ENCODE measurements at places on chromosomes 4 and X.

GRCh38 chr4:39330353-39330752 lies 35.8 kb downstream of the RFC1 start:
- DNase-seq, result no peak

DNA sequence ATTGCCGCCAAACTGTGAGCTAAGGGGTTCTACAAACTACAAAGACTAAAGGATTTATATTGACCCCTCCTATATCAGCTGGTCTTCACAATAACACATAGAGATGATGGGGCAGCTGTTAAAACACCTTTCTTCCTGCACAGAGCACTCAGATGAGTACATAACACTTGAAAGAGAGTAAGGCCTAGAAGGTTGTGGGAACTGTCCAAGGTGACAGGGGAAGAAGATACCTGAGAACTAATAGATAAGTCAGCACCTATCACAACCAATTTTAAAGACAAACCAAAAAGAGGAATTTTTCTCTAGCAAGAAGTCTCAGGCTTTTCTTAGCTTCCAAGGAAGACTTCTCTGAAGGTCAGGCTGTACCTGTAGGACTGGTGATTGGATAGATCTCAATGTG lies 19.1 kb upstream of the CXCL6 start:
- DNase-seq, result no peak

GRCh38 chr4:139315221-139315675 lies 13.0 kb upstream of the NDUFC1 start:
- no peak for DNase-seq

DNA sequence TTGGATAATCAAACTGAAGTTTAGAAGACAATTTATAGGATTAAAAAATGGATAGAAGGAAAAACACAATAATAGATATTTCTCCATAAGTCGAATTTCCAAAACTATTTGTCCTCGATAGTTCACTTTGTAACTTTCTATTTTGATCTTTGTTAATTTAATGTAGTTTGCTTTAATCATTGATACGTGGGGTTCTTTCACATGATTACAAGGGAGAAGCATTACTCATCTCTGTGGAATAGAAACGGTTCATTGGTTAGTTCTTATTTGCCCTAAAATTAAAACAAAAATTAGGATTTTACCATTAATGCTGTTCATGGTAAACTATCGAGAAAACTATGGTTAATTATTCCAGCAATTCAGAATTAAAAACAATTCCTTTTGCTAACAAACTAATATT lies 2.1 kb downstream of the TET2 start:
- no peak for DNase-seq

GRCh38 chr4:7193030-7193958 lies 956 bp downstream of the SORCS2 start:
- DNase-seq, result no peak

GRCh38 chr4:120844528-120844921 lies 78.0 kb downstream of the PRDM5 start:
- no peak for DNase-seq

GRCh38 chr4:67723949-67724348 lies 23.0 kb upstream of the UBA6 start:
- no peak for DNase-seq

DNA sequence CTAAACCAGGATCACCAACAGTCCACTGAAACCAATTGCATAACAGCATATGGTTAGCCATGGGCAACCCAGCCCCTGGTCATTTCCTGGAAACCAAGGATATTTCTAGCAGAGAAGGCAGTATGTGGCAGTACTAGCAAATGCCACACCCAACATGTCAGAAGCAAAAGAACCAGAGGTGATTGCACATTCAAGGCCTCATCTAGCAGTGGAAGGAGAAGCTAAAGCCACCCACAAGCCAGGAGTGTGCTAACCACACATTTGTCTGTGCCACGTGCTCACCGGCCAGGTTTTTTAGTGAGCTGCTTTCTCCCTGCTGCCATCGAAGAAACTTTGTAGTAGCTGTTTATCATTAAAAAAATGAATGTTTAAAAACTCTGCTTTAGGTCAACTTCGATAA lies 42.0 kb downstream of the TEC start:
- no peak for DNase-seq

DNA sequence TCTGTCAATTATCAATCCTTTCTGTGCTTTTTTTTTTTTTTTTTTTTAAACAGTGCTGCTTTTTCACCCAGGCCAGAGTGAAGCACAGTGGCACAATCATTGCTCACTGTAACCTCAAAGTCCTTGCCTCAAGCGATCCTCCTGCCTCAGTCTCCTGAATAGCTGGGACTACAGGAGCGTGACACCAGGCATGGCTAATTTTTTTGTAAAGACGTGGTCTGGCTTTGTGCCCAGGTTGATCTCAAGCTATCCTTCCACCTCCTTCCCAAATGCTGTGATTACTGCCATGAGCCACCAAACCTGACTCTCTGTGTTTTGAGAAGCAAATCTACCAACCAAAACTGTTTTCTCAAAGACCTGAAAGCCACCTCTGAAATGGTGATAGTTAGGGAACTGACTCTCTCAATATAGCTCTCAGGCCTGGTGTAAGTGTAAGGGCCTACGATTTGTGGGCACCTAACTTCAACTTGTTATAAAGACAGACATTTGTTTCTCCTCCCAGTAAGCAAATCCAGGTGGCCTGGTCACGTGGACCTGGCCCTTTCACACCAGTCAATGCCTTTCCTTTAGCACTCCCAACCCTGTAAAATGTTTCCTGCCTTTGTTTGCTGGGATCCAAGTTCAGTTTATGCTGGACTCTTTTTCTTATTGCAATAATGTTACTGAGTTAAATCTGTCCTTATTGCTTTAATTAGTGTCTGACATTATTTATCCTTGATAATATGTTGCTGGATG lies 2015.9 kb downstream of the PCDH7 start:
- no peak for DNase-seq

DNA sequence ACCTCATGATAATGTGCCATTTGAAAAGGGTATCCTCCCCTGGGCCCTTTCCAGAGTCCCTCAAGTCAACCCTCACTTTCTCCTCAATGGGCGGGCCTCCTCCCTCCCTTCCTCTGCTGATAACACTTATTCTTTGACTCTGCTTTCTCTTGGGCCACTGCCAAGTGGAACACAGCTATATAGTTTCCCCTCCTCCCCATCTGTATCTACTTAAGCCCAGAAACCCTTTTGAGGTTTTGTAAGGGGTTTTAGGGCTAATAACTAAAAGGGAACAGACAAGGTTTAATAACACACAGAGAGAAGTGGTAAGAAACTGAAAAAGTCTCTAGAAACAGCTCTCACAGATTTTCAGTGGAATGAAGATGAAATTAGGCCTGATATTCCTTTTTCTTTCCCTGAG lies 116.7 kb downstream of the GPC3 start:
- DNase-seq, result no peak

DNA sequence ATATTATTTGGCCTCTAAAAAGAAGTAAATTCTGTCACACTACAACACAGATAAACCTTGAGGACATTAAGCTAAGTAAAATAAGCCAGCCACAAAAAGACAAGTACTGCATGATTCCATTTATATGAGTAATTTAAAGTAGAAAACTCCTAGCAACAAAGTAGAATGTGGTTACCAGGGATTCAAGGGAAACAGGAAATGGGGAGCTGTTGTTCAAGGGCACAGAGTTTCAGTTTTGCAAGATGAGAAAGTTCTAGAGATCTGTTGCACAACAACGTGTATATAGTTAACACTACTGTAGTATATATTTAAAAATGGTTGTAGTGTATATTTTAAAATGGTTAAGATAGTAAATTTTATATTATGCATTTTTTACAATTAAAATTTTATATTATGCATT lies 25.4 kb downstream of the SEC31A start:
- no peak for DNase-seq

- DNase-seq, result no peak
Observed at GRCh38 chrX:129523079-129523911, at the start of gene SMARCA1. TSS of gene SMARCA1 (minus strand) at chrX:129523490. CDS start at chrX:129523370, 120 bp downstream.

DNA sequence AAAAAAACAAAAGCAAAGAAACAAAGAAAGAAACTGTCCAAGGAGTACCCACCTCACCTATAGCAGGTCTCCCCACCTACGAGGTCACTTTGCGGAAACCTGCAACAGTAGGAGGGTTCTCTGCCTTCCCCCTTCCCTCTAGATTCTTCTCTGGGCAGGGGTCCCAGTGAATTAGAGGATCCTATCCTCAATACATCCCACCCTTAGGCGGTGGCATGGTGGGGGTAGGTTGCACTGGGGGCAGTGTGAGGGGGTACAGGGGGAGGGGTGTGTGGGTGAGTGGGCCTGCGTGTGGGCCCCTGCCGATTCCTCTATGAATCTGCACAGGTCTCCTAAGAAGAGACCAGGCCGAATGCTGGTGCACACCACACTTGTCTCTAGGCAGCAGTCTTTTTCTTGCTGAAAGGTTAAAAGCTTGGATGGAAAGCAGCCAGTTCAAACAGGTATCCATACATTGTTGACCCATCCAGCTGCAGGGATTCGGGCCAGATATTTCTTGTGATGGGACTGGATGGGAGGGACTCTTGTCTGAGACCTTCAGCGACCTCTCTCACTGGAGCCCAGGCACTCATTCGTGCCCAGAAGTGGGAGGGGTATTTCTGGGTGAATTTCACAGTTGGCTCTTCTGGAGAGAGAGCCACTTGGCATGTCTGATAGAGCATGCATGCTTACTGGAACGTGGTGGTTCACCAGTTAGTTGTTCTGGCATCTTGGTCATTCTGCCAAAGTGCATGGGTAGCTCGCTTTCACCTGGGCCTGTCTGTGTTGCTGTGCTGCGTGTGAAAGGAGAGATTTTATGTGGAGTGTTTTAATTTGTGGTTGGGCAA lies 65.6 kb downstream of the NBDY start:
- no peak for DNase-seq

DNA sequence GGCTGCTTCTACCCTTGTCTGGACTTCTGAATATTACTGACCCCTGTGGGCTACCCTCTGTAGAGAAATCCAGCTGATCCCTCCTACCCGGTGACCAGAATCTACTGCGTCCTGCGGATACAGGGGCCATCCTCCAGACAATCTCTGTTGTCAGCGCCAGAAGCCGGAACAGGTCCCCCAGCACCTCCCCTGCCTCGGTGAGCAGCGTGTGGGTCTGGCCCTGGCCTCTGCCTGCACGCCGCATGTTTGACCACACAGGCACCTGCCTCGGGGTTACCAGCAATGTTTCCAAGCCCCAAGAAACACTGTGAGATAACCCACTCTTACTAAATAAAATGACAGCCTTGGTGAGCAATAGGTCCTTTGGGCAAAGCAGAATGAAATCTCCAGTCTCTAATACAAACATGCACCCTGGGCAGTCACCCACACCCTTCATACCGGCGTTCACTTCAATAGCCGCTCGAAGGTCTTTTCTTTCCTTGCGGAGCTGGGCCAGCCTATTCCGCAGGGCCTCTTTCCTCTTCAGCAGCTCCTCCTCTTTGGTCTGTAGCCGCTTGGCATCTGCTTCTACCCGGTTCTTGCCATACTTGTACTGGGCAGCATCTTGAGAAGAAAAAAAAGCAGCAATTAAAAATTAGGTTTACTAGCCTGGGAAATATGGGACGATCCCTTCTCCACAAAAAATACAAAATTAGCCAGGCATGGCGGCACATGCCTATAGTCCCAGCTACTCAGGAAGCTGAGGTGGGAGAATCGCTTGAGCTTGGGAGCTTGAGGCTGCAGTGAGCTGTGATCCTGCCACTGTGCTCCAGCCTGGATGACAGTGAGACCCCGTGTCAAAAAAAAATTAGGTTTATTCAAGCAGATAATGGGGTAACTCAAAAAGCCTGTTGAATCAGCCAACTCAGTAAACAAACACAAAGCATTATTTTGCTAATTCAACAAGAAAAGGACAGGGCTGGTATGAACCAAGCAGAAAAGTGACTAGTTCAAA lies 165.1 kb downstream of the AFAP1 start:
- no peak for DNase-seq

GRCh38 chr4:74631338-74631737 lies 163.0 kb downstream of the BTC start:
- DNase-seq, result no peak

GRCh38 chrX:259692-260355 lies 21.4 kb upstream of the PLCXD1 start:
- no peak for DNase-seq

DNA sequence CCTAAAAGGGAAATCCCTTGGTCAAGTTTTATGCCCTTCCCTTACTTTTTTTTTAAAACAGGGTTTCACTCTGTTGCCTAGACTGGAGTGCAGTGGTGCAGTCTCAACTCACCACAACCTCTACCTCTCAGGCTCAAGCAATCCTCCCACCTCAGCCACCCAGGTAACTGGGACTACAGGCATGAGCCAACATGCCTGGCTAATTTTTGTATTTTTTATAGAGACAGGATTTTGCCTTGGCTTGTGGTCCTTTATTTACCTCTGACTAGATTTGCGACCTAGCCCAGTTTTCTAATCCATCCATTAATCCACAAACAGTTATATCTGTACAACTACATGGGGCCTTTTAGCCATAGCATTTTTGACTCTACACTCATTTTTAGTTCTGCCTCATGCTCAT lies 23.7 kb downstream of the CDS1 start:
- no peak for DNase-seq

- no peak for DNase-seq
Observed at GRCh38 chr4:109072595-109072994, 229.9 kb downstream of the COL25A1 start.

DNA sequence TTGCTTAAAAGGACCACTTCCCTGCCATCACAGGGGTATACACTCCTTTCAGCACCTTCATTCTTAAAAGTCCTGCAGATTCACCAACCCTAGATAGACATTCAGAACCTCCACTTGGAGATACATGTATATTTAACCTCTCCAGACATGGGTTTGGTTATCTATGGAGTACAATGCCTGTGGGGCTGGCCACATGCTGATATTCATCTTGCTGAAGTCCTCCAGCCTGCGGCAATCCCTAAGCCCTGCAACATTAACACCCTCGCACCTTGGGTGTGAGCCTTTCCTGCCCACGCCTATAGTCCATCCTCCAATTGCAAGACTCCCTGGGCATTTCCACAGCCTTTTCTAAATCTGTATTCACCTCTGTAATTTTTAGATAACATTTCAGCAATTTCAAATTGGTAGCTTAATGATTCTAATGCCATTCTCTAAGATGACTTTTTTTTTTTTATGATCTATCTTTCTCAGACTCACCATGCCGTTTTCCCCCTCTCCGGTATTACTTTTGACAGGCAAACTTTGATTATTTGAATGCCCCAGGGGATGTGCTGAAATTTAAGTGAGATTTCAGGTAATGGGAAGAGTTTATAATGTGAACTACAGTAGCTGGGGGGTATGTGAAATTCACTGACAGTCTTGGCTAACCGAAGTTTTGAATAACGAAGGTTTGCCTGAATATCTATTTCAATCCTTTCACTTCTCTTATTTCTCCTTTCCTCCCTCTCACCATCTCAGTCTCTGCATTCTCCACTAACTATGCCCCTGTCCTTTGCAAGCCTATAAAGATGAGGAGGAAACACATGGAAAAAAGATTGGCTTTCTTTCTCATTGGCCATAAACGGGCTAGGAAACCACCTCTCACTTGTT lies 24.1 kb downstream of the CCDC149 start:
- DNase-seq, result no peak

- no peak for DNase-seq
Observed at GRCh38 chrX:34288782-34289181, 156.7 kb upstream of the FAM47A start.

DNA sequence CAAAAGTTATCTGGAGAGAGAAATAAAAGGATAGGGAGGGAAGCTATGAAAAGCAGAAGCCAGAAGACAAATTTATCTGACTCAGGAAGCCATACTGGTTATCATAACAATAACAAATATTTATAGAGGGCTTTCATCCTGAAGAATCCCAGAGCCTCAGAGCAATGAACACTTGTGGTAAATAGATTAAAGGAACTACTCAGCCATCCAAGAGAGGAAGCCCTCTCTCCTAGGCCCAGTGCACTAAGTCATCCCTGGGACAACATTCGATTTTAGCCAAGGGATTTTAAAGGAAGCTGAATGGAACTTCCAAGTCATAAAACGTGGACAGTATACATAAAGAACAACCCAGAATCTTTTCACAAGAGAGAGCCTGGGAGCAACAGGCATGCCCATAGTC lies 76.9 kb downstream of the COL4A6 start:
- no peak for DNase-seq

Data from activated CD4-positive, CD25-positive, alpha-beta regulatory T cell treated with anti-CD3 and anti-CD28 coated beads, Interleukin-2, amount 50 U/mL, for 16 hours (primary cell).